ENCODE measurements at places on chromosomes 7 and 10.
A peak's percentile ranks its signal among the peaks of the same experiment; 100 is the strongest.

- no peak for DNase-seq
Measured at GRCh38 chr10:114246679-114247305, 7.7 kb downstream of the VWA2 start.

DNA sequence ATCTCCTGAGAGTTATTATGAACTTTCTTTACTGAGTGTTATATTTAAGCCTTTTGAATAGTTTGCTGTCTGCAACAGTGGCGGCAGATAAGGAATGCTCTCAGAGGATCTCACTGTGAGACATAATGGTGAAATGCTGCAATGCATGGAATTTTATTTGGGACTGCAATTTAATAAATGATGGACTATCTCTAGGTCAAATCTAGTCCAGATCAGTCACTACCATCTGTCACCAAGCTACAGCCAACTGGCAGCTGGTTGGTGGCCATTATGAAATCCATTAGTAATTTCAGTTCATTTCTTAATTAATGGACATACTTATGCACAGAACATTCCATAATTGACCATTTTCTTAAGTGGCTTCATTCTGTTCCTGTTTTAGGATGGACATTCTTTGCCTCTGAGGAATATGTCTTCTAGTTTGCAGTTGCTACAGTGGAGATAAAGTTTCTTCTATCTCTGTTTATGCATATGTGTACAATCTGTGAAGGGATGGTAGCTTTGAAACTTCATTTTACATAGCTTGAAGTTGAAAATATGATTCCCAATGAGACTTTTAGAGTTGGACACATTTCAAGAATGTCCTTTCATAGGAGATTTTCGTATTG lies 586.6 kb downstream of the SUGCT start:
- no peak for DNase-seq

GRCh38 chr7:45593877-45594276 lies 19.7 kb downstream of the ADCY1 start:
- DNase-seq: no peak

- no peak for DNase-seq
Measured at GRCh38 chr10:123272171-123272570, 118.0 kb downstream of the BUB3 start.

GRCh38 chr10:79487296-79488194 lies 24.8 kb upstream of the EIF5AL1 start:
- DNase-seq: peak; percentile 55

GRCh38 chr10:36819781-36820180 lies 305.6 kb upstream of the ANKRD30A start:
- no peak for DNase-seq

GRCh38 chr10:84291384-84291783 lies 37.0 kb upstream of the CCSER2 start:
- no peak for DNase-seq

DNA sequence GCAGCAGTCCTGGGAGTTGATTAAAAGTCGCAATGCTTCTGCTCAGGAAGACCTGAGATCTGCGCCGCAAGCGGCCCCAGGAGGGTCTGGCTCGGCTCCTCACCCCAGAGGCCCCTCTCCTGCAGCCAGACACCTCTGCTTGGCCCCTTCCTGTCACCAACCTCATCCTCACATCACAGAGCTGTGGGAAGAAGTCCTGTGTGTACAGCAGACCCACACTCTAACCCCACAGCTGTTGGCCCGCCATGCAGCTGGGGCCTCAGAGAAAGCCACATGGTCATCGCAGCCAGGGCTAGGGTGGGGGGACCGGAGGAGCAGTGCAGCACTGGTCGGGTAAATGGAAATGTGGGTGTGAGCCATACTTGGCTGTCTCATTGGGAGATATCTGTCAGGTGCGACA lies 97.7 kb downstream of the RGS10 start:
- no peak for DNase-seq
